ENCODE measurements at places on chromosomes 1 and 21.
A peak's percentile ranks its signal among the peaks of the same experiment; 100 is the strongest.

DNA sequence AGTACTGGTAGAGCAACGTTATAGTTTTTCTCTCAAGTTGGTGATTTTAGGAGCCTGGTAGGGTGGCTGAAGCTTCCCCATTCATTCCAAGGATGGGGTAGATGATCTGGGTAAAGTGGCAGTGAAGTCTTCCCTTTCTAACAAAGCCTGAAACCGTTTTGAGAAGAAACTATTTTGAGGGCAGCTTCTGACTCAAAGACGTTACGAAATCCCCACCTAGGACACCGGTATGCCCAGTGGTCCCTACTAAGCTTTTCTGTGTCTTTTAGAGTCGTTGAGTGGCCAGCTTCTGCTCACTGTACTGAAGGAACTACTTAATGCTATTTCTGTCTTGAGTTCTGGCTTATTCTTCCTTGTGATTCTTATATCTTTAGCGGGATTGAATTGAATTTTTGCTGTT is 1.4 kb downstream of the WDTC1 start:
- no peak for DNase-seq

DNA sequence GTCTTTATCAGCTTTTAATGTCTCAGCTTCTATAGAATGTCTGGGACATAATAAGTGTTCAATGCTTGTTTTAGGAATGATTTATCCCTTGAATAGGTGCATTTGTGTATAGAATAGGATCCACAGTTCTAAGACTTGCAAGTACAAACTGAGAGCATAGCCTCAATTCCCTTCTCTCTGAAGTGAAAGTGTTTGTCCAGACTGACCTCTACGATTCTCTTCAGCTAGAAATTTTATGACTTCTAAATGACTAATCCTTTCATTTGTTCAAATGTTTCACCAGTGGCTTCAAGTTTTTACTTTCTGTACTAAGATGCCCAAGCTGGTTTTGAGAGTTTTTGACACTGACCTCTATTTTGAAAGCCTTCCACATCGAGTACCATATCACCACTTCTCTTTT is 608.2 kb upstream of the ADGRL4 start:
- DNase-seq: no peak

- DNase-seq: no peak
Observed at GRCh38 chr21:31099122-31099521, 60.8 kb upstream of the KRTAP19-8 start.

DNA sequence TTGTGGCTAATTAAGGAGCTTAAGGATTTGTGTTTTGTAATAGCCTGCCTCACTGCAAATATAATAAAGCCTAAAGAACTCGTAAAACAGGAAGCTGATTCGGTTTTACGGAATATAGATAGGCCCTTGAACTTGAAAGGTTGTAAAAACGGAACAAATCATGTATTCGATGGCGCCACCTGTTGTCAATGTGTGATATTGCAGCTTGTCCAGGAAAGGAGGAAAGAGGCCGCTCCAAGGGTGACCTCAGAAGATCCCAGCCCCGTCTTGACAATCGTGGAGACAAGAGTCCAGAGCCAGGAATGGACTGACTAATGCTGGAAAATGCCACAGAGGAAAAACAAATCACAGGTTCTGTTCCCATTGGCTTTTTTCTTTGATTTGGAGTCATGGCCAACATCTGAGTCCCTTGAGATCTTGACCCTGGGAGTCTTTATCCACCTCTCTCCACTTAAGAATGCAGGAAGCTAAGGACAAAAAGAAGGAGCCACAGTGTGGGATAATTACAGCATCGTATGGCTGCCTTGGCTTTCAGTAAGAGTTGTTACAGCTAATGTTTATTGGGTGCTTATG is 7.0 kb upstream of the IGSF21 start:
- peak; percentile 12 for DNase-seq

DNA sequence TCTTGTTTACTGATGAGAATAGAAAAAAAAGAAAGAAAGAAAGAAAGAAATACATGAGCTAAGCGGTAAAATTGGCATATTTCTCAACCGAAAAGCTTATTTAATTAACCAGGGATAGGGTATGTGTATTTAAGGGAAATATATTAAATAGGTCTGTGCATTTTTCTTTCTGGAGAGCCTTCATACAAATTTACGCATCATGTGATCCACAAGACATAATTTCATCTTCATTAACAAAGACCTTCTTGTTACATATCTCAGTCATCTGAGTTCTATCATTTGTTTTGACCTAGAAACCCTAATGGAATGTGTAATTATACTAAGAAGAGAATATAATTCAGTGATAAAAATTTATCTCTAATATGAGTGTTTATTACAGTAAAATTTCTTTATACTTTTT is 37.2 kb downstream of the CFH start:
- no peak for DNase-seq

- no peak for DNase-seq
Observed at GRCh38 chr1:40583980-40584379, 52.5 kb downstream of the ZNF684 start.

- no peak for DNase-seq
Observed at GRCh38 chr1:178485541-178485981, 11.2 kb downstream of the CLEC20A start.

DNA sequence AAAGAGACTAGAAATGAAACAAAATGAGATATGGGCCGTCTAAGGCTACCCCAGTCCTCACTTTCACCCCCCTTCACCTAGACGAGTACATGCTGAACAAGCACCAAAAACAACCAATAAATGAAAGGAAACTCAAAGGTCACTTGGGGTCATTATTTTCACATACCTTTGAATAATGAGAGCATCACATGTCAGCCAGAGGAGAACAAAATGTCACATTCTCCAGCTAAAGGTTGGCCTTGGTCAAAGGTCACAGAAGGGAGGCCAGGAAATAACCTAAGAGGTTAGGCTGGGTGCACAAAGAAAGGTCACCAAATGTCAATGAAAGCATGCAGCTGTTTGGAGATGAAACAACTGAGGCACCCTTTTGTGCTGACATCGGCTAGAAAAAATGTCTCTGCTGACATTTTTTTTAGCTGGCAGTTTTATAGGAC is 288.7 kb upstream of the USP25 start:
- DNase-seq: no peak

DNA sequence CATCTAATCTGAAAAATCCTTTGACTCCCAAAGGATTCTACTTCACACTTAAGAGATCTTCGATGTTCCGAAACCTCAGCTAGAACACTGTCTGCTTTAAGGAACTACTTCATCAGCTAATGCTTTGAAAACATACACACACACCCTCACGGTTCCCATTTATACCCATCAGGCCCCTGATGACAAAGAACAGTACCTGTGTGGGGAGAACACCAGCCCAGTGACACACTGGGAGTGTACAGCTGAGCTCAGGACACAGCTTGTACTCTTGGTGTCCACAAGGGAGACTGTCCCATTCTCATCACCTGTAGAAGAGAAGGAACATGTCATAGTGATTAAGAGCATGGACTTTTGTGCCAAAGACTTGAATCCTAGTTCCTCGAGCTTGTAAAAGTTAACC is 6.6 kb downstream of the WDR77 start:
- DNase-seq: no peak

GRCh38 chr1:173410133-173410793 is 66.9 kb upstream of the PRDX6 start:
- DNase-seq: no peak

GRCh38 chr1:208531003-208531750 is 287.0 kb upstream of the PLXNA2 start:
- DNase-seq: no peak

Measured in activated T-cell treated with anti-CD3 and anti-CD28 coated beads for 1 hour (primary cell).